Spleen (tissue), 13 donors: ENCODE measurements at places on chromosomes 13 and 19.

DNA sequence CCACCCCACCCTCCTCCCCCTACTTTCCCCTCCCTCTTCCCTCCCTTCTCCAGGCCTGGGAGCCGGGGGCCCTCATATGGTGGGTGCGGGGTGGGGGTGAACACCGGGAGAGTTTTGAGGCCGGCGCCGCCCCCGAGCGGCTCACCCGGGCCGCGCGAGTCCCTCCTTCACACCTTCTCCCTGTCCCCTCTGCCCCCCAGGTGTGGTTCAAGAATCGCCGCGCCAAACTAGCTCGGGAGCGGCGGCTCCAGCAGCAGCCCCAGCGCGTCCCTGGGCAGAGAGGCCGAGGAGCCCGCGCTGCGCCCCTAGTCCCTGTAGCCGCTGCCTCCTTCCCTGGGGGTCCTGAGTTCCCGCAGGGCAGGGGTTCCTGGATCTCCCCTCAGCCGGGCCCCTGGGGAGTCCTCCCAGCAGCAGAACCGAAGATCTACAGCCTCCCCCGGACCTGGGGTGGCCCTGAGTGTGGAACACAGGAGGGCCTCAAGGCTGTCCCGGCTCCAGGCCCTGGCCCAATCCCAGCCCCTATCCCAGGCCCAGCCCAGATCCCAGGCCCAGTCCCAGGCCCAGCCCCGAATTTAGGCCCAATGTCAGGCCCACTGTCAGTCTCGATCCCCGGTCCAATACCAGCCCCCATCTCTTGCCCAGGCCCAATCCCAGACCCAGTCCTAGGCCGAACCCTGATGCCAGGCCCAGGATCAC is 1.7 kb downstream of the TPRX2 start:
- no peak for DNase-seq

DNA sequence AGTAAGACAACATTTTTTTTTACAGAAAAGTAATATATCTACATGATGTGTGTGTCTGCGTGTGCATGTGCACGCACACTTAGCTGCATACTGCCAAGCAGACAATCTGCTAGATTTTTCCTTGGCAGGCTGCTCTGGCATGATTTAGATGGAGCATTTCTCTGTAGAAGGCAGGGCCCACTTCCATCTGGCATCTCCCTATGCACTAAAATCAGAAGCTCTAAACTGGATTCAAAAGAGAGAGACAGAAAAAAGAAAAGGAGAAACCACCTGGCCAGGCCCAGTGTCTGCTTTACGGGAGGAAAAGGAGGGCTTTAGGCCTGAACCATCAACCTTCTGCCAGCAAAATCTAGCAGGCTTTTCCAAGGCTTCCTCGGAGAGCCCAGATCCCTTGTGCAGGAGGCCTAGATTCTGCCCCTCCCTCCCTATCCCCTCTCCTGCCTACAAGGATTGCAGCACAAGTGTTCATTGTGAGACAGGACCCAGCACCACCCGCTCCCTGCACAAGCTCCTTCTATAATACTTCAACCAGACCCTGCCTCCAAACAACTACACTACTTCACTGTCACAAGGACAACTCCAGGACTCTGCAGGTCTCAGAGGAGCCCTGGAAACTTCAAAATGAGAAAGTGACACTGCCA is 99.3 kb downstream of the DOCK9 start:
- DNase-seq = no peak

GRCh38 chr13:30415430-30416030 is 6.8 kb upstream of the UBE2L5 start:
- DNase-seq = no peak

GRCh38 chr13:40402931-40403431 is 263.5 kb downstream of the FOXO1 start:
- peak; percentile 81 for DNase-seq

DNA sequence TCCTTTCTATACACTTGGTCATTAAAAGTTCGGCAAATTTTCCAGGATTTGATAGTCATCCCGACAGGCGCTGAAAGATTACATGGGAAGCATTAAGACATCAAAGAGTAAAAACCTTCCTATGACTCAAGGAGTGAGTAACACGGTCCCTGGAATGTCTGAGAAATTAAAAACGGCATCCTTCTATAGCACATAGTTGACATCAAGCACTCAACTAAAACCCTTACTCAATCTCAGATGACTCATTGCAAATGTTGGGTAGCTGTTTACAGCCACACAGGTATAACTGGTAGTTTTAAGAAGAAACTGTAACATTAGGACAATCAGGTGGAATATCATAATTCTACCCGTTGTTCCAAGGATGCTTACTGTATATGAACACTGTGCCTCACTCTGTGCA is 6.4 kb upstream of the LGALS13 start:
- DNase-seq = no peak

- no peak for DNase-seq
Observed at GRCh38 chr13:39016087-39016486, 21.8 kb downstream of the PROSER1 start.

GRCh38 chr13:53012707-53013106 is 15.9 kb upstream of the OLFM4 start:
- DNase-seq = no peak

- DNase-seq = peak; percentile 84
Observed at GRCh38 chr19:10593820-10594637, 6.9 kb upstream of the AP1M2 start.

DNA sequence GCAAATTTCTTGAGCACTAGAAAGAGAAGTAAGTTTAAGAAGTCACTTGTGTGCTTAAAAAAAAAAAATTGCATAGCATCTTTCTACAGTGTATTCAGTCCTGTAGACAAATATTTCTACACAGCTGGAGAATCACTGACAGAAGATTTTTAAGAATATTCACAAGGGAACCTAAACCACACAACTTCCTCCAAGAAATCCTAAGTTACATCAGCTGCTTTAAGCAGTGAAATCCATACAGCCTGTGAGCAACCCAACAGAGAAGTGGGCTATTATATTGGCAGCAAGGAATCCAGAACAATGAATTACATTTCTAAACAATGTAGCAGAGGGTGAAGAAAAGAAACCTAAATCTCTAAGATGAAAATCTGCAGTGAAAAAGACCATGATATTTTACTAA is 1.5 kb downstream of the DOCK9 start:
- no peak for DNase-seq

DNA sequence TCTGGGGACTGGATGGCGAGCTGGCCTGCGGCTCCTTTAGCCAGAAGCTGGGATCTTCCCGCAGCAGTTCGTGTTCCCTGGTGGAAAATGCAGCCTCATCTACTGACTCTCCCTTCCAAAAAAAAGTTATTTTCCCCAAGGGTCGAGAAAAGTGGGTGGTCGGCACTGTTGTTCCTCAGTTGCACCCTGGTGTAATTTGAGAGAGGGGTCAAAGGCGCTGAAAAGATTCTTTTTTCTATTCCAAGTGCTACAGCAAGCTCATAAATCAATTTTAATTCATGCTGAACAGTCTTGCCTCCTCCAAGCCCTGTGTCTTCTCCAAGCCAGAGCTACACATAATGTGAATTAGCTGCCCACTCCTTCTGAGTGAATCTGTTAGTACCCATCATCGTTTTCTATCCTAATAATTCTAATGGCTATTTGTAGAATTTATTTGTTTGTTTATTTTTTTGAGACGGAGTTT is 774 bp downstream of the SLC25A15 start:
- DNase-seq = no peak

DNA sequence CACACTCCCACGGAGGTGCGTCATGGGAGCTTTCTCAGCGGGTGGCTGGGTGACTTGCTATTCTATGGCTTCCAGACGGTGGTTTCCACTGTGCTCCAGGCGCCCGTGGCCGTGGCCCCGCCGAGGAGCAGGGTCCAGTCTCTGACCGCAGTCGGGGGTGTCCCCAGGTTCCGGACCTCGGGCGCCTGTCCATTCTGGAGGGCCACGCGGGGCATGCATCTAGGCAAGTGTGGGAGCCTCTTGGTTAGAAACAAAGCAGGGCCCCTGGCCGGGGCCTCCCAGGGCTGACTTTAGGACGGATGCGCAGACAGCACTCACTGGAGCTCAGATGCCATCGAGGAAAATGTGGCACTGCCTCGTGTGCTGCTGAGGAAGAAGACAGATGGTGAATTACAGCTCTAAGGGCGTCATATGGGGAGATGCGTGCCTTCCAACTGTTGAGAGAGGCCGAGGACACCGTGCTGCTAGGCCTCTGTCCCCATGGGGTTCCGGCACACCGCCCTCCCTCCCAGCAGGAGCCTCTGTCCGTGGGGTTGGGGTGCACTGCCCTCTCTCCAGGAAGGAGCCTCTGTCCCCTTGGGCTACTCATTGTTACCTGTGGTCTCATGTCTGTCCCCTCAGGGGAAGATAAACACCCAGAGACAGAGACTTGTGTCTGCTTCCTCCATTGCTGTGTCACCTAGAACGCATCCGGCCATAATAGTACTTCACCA is 38.1 kb downstream of the TMEM255B start:
- peak; percentile 61 for DNase-seq

- no peak for DNase-seq
Observed at GRCh38 chr13:31896427-31896826, 135.1 kb upstream of the FRY start.

GRCh38 chr19:13037161-13037560 is 41.9 kb downstream of the NFIX start:
- DNase-seq = no peak

DNA sequence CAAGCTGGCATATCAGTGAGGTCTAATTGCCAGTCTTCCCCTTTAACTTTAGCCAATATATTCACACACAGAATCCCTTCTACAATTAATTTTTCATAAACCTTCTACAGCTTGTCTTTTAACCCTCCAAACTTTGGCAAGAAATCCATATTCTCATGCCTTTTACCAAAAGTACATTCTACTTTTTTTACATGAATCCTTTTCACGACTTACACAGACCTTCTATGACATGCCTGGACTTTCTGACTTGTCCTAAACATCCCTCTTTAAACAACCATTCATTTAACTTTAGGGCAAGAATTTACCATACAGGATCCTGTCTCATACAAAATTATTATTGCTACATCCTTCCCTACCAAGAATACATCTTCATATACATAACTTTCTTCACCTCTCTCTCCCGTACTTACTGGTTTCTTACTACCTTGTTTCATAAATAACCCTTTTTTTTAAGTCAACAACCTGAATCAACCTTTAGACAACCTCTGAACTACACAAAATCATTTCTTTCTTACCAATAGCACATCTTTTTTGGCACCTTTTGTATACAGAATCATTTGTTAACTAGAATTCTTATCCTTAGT is 23.5 kb downstream of the ZNF544 start:
- DNase-seq = no peak

DNA sequence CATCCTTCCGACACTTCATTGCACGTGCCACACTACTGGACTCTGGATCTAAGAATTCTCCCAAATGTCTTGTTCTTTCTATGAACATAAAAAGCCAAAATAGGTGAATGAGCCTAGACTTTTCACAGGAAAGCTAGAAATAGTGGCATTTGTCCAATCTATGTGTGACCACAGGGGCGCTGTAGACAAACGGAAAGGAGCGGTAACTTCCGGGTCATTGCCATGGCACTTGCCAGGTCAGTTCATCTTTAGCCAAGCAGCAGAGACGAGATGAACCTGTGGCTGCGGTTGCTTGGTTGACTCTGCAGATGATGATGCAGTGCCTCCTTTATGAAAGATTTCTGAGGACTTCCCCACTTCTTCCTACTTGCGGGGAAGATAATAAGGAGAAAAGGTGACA is 65.6 kb downstream of the ADGRE1 start:
- no peak for DNase-seq

DNA sequence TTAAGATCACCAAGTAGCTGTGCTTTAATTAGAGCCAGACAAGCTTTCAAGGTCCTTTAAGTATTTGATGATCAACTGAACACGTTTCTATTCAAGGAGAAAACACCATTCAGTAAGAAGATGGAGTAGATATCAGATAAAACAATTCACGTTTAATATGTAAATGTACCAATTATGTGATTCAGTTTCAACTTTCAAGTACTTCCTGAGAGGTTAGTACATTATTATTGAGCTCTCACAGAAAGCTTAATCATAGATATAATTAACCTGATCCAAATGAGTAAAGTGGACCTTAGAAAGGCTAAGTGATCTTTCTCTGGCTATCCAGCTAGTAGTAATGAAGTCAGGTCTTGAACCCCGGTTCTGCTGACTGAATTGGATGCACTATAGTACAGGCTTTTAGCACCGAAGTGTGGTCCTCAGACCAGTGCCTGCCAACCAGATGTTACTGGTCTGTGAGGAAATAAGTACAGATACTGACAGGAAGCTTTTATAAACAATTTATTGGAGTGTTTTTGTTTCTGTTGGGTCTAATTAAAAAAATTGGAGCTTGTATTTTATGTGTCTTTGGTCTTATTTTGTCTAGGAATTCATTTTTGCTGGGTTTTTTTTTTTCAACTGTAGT is 10.2 kb downstream of the CLN5 start:
- no peak for DNase-seq

DNA sequence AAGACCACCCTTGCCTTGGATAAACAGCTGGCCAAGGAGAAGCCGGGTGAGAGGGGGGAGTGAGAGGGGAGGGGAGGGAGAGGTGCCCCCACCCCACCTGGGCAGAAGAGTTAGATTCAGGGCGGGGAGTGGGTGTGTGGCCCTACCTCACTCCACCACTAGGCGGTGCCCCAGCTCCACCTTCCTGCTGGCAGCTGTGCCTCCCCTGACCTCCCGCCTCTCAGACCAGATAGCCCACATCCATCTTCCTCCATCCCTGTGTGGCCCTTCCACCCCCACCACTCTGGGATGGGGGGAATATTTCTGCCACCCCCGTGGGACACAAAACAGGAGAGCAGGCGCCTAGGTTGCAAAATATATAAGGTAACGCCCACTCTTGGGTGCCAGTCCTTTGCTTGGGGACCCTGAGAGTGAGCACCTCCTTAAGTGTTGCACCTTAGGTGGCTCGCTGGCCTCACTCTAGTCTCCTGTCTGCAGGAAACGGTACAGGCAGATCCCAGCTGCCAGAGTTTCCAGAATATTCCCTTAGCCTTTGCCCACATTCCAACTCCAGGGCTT is 13.8 kb upstream of the EHD2 start:
- DNase-seq = peak; percentile 85

DNA sequence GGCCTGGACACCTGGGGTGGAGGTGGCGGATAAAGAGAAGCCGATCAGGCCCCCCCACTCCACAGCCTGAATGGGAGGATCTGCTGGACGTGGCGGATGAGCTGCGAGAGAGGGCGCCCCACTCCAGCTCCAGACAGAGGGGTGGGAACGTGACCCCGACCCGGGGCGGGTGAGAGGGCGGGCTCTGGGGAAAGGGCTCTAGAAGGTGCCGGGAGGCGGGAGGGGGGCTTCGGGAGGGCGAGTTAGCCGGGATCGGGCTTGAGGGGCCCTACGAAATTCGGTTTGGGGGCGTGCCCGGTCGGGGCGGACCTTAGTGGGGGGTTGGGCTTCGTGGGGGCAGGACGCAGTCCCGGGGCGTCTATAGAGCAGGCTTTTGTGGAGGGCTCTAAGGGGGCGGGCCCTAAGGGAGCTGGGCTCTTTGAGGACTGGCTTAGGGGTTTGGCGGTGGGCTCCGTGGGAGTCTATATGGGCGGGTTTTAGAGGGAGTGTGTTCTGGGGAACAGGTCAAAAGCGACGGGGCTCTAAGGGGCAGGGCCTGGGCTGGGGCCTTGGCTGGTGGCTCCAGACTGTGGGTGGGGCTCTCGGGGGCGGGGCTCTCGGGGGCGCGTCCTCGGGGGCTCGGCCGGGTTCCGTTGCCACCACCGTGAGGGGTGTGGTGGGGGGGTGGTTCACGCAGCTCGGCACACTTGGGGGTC is 4.1 kb upstream of the NANOS3 start:
- no peak for DNase-seq

GRCh38 chr19:53579518-53579917 is 41.6 kb downstream of the ZNF331 start:
- DNase-seq = no peak
